Gastrocnemius medialis (tissue), 4 donors: ENCODE measurements at places on chromosomes 11 and 22. TPM values are rescaled to one million over a fixed set of nuclear protein-coding genes. Genes with fewer than 3 reads are reported as not detected.
A peak's percentile ranks its signal among the peaks of the same experiment; 100 is the strongest.

- no peak overlapping the region for H3K4me3 ChIP-seq
- H3K27ac ChIP-seq, result no peak overlapping the region
- no peak for DNase-seq
- no peaks in the 10 kb centered on the region for H3K36me3 ChIP-seq
These were observed 15.2 kb upstream of the SORL1-AS1 start for GRCh38 chr11:121467965-121468364.

DNA sequence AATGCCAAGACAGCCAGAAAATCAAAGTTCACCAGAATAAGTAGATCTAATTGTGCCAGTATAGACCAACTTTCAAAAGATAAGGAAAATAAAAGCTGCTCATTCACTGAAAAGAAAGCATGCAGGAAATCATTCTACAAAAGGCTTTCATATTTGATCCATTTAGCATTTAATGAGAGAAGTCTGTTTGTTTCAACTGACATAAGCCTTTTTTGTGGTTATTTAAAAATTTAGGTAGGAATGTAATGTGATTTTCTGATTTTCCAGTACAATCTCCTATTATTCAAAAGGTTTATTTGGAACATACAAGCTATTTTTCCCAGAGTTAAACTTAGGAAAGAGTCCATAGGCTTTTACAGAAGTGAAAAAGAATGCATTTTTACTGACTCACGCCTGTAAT is 92.7 kb downstream of the SBF2 start:
- DNase-seq, result no peak
- no peaks in the 10 kb centered on the region for H3K27me3 ChIP-seq
- H3K27ac ChIP-seq, result no peak overlapping the region
- H3K36me3 ChIP-seq, result no peaks in the 10 kb centered on the region
- no peak overlapping the region for H3K4me3 ChIP-seq

GRCh38 chr11:57072640-57073039 is 83.9 kb downstream of the OR5AK2 start:
- no peaks in the 10 kb centered on the region for H3K4me1 ChIP-seq
- no peaks in the 10 kb centered on the region for H3K27me3 ChIP-seq
- H3K27ac ChIP-seq, result peak overlapping the region; percentile 27
- no peak overlapping the region for H3K4me3 ChIP-seq
- DNase-seq, result no peak
- no peaks in the 10 kb centered on the region for H3K36me3 ChIP-seq

- H3K27me3 ChIP-seq, result no peaks in the 10 kb centered on the region
- no peak overlapping the region for H3K27ac ChIP-seq
- DNase-seq, result no peak
- no peaks in the 10 kb centered on the region for H3K36me3 ChIP-seq
- no peak overlapping the region for H3K4me3 ChIP-seq
- H3K4me1 ChIP-seq, result peaks cover 21% of the 10 kb centered on the region
These were observed 26.9 kb downstream of the ARFGAP2 start for GRCh38 chr11:47149782-47150181.

DNA sequence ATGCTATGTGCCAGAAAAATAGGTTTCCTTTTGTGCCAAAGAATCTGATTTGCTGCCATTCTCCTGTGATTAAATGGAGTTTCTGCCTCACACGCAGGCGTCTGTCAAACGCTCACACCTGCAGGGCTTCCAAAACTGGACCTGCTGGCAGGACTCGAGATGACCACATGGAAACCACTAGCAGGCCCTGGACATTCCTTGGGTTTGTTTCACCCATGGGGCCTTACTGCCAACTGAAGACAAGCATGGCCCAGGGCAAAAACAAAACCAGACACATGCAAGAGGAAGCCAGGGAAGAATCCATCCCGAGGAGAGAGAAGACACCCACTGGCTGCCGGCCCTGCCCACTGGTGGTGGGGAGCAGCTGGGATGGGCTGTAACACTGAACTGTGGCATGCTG is 55.9 kb upstream of the MN1 start:
- no peaks in the 10 kb centered on the region for H3K27me3 ChIP-seq
- peak overlapping the region; percentile 70 for H3K27ac ChIP-seq
- H3K4me3 ChIP-seq, result no peak overlapping the region
- H3K36me3 ChIP-seq, result no peaks in the 10 kb centered on the region
- H3K4me1 ChIP-seq, result peaks cover 35% of the 10 kb centered on the region
- DNase-seq, result peak; percentile 74

- peaks cover 71% of the 10 kb centered on the region for H3K36me3 ChIP-seq
- DNase-seq, result peak; percentile 74
- peaks cover 13% of the 10 kb centered on the region for H3K4me1 ChIP-seq
- H3K4me3 ChIP-seq, result no peak overlapping the region
These were observed 19.9 kb downstream of the CARS1 start for GRCh38 chr11:3037040-3037944.

- no peak overlapping the region for H3K27ac ChIP-seq
- H3K36me3 ChIP-seq, result no peaks in the 10 kb centered on the region
- DNase-seq, result no peak
- H3K4me3 ChIP-seq, result no peak overlapping the region
- no peaks in the 10 kb centered on the region for H3K4me1 ChIP-seq
These were observed 62.1 kb downstream of the GRK3 start for GRCh38 chr22:25626624-25626990.

- H3K27ac ChIP-seq, result no peak overlapping the region
- H3K4me3 ChIP-seq, result no peak overlapping the region
- no peaks in the 10 kb centered on the region for H3K27me3 ChIP-seq
- no peaks in the 10 kb centered on the region for H3K4me1 ChIP-seq
These were observed 107.9 kb downstream of the NAT10 start for GRCh38 chr11:34213366-34213765.

GRCh38 chr11:106077609-106078455 is at the start of gene AASDHPPT:
Gene AASDHPPT, plus strand, starts transcription at chr11:106077662. Its CDS starts 49 bp downstream, at chr11:106077711.
- peak within 1 kb of the TSS; percentile 97 for H3K27ac ChIP-seq
- peak; percentile 15 for DNase-seq
- H3K4me3 ChIP-seq, result peak within 1 kb of the TSS; percentile 95
- H3K4me1 ChIP-seq, result peaks cover 47% of the 10 kb centered on the region

- no peaks in the 10 kb centered on the region for H3K36me3 ChIP-seq
- H3K27me3 ChIP-seq, result no peaks in the 10 kb centered on the region
- H3K27ac ChIP-seq, result no peak overlapping the region
- no peak for DNase-seq
- peaks cover 4% of the 10 kb centered on the region for H3K4me1 ChIP-seq
These were observed 120.0 kb downstream of the SLC17A6 start for GRCh38 chr11:22458161-22458560.

GRCh38 chr11:13223112-13223511 is 54.5 kb upstream of the BMAL1 start:
- no peaks in the 10 kb centered on the region for H3K4me1 ChIP-seq
- H3K27me3 ChIP-seq, result no peaks in the 10 kb centered on the region
- no peak for DNase-seq
- H3K36me3 ChIP-seq, result no peaks in the 10 kb centered on the region
- H3K27ac ChIP-seq, result no peak overlapping the region

GRCh38 chr11:14118072-14118471 is 155.5 kb downstream of the SPON1 start:
- no peaks in the 10 kb centered on the region for H3K4me1 ChIP-seq
- H3K27ac ChIP-seq, result no peak overlapping the region

- H3K36me3 ChIP-seq, result no peaks in the 10 kb centered on the region
- H3K4me3 ChIP-seq, result no peak overlapping the region
- no peak overlapping the region for H3K27ac ChIP-seq
- no peak for DNase-seq
- H3K4me1 ChIP-seq, result no peaks in the 10 kb centered on the region
These were observed 240.3 kb downstream of the FAM76B start for GRCh38 chr11:95549301-95549700.

DNA sequence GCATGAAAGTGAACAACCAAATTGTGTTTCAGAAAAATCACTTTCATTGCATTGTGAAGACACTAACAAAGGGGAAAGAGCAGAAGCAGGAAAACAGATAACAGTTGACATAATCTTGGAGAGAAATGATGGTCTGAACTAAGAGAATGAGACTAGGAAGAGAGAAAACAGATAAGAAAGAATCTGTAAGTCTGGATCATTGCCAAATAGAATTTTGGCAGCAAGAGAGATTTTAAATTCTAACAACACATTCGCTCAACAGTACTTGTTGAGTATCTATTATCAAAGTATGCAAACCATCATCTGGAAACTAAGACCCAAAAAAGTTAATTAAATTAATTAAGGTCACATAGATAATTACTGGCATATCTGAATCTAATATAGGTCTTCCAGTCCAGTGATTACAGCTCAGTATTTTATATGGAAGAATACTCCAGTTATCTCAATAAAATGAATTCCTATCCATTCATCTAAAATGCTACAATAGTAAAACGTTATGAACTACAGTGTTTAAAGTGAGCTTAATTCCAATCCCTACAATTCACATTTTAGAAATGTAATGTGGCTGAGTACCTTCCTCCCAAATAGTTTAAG is 166.7 kb upstream of the FAT3 start:
- no peak for DNase-seq
- H3K36me3 ChIP-seq, result no peaks in the 10 kb centered on the region
- H3K27me3 ChIP-seq, result no peaks in the 10 kb centered on the region
- no peak overlapping the region for H3K27ac ChIP-seq
- no peak overlapping the region for H3K4me3 ChIP-seq

DNA sequence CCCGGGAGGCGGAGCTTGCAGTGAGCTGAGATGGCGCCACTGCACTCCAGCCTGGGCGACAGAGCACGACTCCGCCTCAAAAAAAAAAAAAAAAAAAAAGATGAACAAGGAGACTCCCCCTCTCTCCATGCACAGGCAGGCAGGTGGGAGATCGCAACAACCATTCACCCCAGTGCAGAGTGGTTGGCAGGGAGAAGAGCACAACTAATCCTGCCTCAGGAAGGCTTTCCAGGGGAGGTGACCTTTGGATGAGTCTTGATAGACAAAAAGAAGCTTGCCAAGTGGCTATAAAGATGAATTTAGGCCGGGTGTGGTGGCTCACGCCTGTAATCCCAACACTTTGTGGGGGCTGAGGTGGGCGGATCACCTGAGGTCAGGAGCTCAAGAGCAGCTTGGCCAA is 30.0 kb downstream of the FLRT1 start:
- H3K4me1 ChIP-seq, result peaks cover 6% of the 10 kb centered on the region
- H3K27ac ChIP-seq, result no peak overlapping the region
- no peaks in the 10 kb centered on the region for H3K27me3 ChIP-seq
- no peak for DNase-seq

DNA sequence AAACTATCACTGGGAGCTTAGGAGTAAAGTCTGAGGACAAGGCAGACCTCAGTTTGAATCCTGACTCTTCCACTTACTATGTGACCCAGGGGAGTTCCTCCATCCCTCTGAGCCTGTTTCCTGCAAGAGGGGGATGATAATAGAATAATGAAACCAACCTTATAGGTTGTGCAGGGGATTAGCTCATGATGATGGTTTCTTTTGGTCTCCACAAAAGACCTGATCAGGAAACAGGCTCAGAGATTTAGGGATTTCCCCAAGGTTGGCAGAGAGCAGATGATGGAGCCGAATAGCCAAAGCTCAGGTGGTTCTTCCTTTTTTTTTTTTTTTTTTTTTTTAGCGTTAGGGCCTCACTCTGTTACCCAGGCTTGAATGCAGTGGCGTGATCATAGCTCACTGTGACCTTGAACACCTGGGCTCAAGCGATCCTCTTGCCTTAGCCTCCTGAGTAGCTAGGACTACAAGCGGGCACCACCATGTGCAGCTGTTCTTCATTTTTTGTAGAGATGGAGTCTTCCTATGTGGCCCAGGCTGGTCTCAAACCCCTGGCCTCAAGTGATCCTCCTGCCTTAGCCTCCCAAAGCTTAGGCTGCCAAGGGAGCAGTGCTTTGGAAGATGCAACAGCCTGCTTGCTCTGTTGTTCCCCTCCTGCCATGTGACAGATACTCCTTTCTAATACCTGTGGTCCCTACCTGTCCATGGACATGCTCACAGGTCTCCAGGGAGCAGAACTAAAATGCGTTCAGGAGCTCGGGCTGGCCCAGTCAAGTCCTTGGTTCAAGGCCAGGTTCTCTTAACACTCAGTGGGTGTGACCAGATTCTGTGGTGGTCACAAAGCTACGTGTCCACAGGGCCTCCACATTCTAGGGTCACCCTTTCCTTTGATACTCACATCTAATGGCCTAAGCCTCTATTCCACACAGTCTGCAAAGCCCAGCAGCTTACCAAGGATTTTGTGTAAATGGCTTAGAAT is 22.3 kb downstream of the PATZ1 start:
- H3K4me1 ChIP-seq, result no peaks in the 10 kb centered on the region
- H3K4me3 ChIP-seq, result no peak overlapping the region
- H3K27ac ChIP-seq, result no peak overlapping the region
- H3K36me3 ChIP-seq, result no peaks in the 10 kb centered on the region

DNA sequence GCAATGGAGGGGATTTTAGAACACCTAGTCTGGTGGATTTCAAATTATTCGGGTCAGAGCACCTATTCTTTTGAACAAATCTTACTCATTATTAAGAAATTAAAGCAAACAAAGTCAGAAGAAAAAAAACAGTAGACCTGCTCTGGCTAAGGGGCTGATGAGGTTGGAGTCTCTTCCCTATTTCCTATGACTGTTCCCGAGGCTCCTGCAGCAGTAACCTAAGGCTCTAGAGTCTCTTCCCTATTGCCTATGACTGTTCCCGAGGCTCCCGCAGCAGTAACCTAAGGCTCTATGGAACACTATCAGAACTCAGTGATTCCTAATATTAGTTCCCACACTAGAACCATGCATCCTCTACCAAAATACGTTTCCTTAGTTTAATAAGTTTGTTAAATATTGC is 607.9 kb downstream of the NTM start:
- H3K27ac ChIP-seq, result no peak overlapping the region
- no peak for DNase-seq
- no peaks in the 10 kb centered on the region for H3K36me3 ChIP-seq
- H3K27me3 ChIP-seq, result no peaks in the 10 kb centered on the region

GRCh38 chr11:74730571-74731260 is 510 bp downstream of the CHRDL2 start:
- no peak overlapping the region for H3K4me3 ChIP-seq
- H3K27ac ChIP-seq, result no peak overlapping the region
- H3K27me3 ChIP-seq, result peaks cover 26% of the 10 kb centered on the region
- H3K4me1 ChIP-seq, result peaks cover 3% of the 10 kb centered on the region

DNA sequence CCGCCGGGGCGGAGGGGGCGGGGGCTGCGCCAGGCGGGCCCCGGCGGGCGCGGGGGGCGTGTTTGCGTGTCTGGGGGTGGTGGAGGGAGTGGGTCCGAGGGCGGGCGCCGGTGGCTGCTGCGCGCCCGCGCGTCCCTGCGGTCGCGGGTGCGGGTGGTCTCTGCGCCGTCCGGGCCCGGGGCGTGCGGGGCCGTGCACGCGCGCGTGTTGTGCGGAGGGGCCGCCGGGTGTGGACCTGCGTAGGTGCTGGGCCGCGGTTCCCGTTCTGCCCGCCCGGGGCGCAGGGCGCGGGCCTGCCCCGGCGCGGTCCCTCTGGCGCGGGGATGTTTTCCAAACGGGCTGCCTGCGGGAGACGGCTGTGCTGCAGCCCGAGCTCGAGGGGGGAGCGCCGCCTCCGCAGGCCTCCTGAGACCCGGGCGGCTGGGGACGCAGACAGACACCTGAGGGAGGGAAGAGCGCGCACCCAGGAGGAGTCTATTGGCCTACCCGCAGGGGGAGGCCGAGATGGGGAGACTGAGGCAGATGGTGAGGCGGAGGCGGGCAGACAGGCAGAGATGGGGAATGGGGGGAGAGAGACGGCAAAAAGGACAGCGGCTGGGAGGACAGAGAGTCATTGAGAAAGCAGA is 442 bp downstream of the PELI3 start:
- H3K4me3 ChIP-seq, result peak overlapping the region; percentile 61
- no peaks in the 10 kb centered on the region for H3K36me3 ChIP-seq
- H3K27ac ChIP-seq, result peak overlapping the region; percentile 46
- no peak for DNase-seq
- H3K27me3 ChIP-seq, result no peaks in the 10 kb centered on the region

LRP5 gene
- 3.7 TPM for total RNA-seq

DNAJB13 gene
- total RNA-seq, result not detected

HTR3B gene
- not detected for total RNA-seq

NPTXR gene
- 0.64 TPM for total RNA-seq

FXYD2 gene
- total RNA-seq, result not detected

OR52N4 gene
- total RNA-seq, result not detected

BDNF gene
- total RNA-seq, result not detected

UCP3 gene
- 938 TPM for total RNA-seq
